ENCODE measurements at places on chromosomes 1 and 21.

DNA sequence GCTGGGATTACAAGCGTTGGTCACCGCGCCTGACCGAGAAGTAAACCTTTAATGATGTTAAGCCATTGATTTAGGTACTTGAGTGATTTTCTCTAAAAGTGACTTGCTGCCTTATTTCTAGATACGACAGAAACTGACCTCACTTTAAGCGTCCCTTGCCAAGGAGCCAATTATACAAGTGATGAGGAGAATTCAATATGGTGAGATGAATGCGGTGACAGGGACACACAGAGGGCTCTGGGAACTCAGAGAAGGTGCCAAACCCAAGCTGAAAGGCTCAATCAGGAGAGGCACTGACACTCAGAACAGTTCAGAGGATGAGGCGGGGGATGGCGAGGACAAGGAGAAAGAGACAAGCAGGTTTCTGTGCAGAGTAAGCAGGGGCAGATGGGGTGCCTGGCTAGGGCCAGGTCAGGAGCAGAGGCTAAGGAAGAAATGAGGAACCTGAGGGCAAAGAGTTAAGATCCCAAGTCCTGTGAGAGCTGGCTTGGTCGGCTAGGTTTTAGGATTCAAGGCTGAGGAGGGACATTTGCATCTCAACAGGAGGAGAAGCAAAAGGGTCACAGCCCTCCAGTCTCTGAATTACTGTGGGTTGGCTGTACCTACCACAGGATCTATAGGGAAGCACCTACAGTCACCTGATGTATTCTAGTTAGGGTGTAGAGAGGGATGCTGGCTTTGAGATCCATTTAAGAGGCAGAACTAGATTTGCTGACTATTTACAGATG, 83.2 kb upstream of the USP24 start:
- no peak for DNase-seq

DNA sequence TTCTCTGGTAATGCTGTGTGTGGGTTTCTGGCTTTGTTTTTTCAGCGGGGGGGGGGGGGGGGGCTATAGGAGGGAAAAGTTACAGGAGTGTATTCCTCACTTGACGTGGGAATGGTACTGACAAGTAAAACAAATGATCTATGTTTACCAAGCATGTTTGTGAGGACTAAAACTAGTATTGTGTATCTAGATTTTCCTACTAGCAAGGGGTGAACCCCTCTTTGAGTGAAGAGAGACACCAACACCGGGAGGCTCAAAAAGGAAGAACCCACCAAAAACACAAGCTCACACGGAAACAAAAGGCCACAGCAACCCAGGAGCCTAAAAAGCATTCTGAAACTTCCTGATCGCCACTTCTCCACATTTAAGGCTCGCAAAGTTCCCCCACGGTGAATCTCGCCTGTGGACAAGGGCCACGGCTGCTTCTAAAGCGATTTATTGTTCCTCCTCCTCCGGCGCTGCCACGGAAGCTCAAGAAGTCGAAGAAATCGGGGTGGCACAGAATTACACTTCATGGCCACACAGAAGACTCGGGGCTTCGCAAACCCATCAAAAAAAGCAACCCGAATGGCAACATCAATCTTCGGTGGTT, 703 bp downstream of the PUM1 start:
- peak; percentile 38 for DNase-seq

- no peak for DNase-seq
Measured at GRCh38 chr1:39136638-39137037, 67.9 kb upstream of the MACF1 start.

GRCh38 chr1:7404046-7404742, 366.9 kb upstream of the VAMP3 start:
- DNase-seq: no peak

GRCh38 chr21:34695434-34695833, 26.6 kb downstream of the CLIC6 start:
- DNase-seq: no peak
